ENCODE measurements at places on chromosomes 3 and 15. TPM values are rescaled to one million over a fixed set of nuclear protein-coding genes. Genes with fewer than 3 reads are reported as not detected.

- no peaks in the 10 kb centered on the region for H3K4me1 ChIP-seq
- no peaks in the 10 kb centered on the region for H3K27me3 ChIP-seq
- no peak overlapping the region for H3K27ac ChIP-seq
- no peak for DNase-seq
- no peaks in the 10 kb centered on the region for H3K36me3 ChIP-seq
These were observed 1247.0 kb upstream of the EPHA6 start for GRCh38 chr3:95567346-95567745.

Gene PIERCE2
- total RNA-seq = 1.5 TPM

- no peak overlapping the region for H3K27ac ChIP-seq
- no peaks in the 10 kb centered on the region for H3K36me3 ChIP-seq
- H3K27me3 ChIP-seq = no peaks in the 10 kb centered on the region
- DNase-seq = no peak
- no peak overlapping the region for H3K4me3 ChIP-seq
These were observed 565.7 kb downstream of the PYDC2 start for GRCh38 chr3:192026661-192027060.

Gene SYNPR
- total RNA-seq = not detected

DNA sequence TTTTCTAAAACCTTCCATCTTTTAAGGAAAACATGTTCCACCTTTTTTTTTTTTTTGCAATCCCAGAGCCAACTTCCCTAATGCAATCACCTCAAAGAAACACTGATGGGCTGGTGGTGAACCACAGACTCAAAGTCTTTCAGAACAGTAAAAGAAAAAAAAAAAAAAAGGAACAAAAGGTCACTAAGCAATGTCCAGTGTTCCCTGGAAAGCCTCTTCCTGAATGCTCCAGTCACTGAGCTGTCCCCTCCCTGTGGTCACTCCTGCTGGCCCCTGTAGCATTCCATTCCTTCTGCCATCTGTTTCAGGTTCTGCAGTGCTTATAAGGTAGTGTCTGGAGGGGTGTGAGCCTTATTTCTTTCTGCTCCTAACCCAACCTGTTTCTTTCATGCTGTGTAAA is 53.3 kb downstream of the AAGAB start:
- no peaks in the 10 kb centered on the region for H3K36me3 ChIP-seq
- H3K27ac ChIP-seq = no peak overlapping the region
- no peak for DNase-seq
- peaks cover 14% of the 10 kb centered on the region for H3K4me1 ChIP-seq
- H3K4me3 ChIP-seq = no peak overlapping the region

Gene KBTBD13
- total RNA-seq = not detected

GRCh38 chr3:40216471-40216870 is 93.0 kb upstream of the EIF1B start:
- no peak overlapping the region for H3K27ac ChIP-seq
- H3K36me3 ChIP-seq = no peaks in the 10 kb centered on the region
- no peaks in the 10 kb centered on the region for H3K27me3 ChIP-seq
- H3K4me3 ChIP-seq = no peak overlapping the region
- no peaks in the 10 kb centered on the region for H3K4me1 ChIP-seq

Gene CCR3
- total RNA-seq = not detected

Gene GOLGA8G
- not detected for total RNA-seq
